ENCODE measurements at places on chromosomes 12 and 14. TPM values are rescaled to one million over a fixed set of nuclear protein-coding genes. Genes with fewer than 3 reads are reported as not detected.

Gene TEDC1
- polyA plus RNA-seq, result 37.5 TPM

Gene RIN3
- polyA plus RNA-seq, result 17.6 TPM

Gene KLHL28
- 3.4 TPM for polyA plus RNA-seq

Gene RAD9B
- polyA plus RNA-seq, result 0.25 TPM

Gene FBLN5
- 1.8 TPM for polyA plus RNA-seq

Gene PTGER2
- polyA plus RNA-seq, result 0.51 TPM

Gene PTPRQ
- polyA plus RNA-seq, result 0.14 TPM

Gene KRT72
- not detected for polyA plus RNA-seq

Gene SPTSSA
- 35.6 TPM for polyA plus RNA-seq

Gene TAS2R8
- not detected for polyA plus RNA-seq

Gene GPRC5D
- not detected for polyA plus RNA-seq

- DNase-seq, result no peak
These were observed 58.9 kb upstream of the SRSF5 start for GRCh38 chr14:69708049-69708448.

- DNase-seq, result no peak
These were observed 5.0 kb upstream of the EPS8 start for GRCh38 chr12:15794196-15794595.

- no peak for DNase-seq
These were observed 45.6 kb downstream of the FLRT2 start for GRCh38 chr14:85575617-85575898.

DNA sequence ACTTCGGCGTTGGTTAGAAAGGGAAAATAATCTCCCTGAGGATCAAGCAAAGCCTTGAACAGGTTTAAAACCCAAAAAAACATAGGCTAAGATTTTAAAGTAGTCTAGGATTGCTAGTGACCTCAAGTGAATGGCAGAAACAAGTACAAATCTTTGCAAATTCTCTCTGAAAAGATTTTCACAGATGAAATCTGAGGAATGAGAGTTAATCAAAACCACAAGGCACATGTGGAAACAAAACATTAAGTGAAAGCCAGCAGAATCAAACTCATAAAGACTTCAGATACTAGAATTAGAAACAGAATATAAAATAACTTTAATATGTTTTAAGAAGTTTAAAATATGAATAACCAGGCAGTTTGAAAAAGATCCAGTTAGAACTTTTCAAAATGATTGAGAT lies 52.2 kb upstream of the CFL2 start:
- DNase-seq, result no peak

GRCh38 chr14:53355581-53356112 lies 202.5 kb upstream of the DDHD1 start:
- peak; percentile 6 for DNase-seq

DNA sequence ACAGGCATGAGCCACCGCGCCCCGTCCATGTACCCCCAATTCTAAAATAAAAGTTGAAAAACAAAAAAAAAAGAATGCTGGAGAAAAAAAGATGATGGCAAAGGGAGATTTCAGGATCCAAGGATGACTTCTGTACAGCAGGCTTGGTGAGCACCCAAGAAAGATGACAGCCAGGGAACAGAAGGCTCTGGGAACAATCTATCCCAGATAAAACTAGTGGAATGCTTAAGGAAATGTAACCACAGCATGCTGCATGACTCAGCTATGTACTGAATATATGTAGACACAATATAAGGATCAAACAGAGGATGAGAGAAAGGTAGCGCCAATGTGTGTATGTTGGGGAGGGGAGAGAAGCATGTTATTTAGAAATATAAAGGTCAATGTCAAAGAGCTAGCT lies 123.7 kb upstream of the TMTC1 start:
- DNase-seq, result no peak

GRCh38 chr12:95978774-95979173 lies 17.4 kb downstream of the HAL start:
- DNase-seq, result no peak

GRCh38 chr12:122687086-122687485 lies 16.1 kb downstream of the HCAR2 start:
- DNase-seq, result no peak

GRCh38 chr12:131468206-131468605 lies 242.7 kb upstream of the SFSWAP start:
- DNase-seq, result no peak

DNA sequence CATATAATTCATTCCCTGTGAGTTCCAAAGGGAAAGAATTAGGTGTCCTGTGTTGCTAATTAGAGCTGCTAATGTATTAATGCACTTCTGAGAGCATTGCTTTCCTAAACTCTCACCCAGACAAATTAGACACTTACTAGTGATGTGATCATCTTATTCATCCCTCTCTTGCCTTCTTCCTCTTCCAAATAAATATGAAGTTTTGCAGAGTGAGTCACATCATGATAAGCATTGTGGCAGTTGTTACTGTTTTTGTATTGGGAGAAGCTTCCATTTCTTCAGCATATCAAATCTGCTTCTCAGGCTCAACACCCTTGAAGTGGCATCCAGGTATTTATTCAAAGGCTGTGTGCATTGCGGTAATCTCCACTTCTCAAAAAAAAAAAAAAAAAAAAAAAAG lies 37.3 kb upstream of the E2F7 start:
- DNase-seq, result no peak

GRCh38 chr12:48780381-48781025 lies 8.4 kb downstream of the ADCY6 start:
- no peak for DNase-seq

GRCh38 chr12:4355156-4356040 lies 24.1 kb downstream of the FGF23 start:
- DNase-seq, result no peak

DNA sequence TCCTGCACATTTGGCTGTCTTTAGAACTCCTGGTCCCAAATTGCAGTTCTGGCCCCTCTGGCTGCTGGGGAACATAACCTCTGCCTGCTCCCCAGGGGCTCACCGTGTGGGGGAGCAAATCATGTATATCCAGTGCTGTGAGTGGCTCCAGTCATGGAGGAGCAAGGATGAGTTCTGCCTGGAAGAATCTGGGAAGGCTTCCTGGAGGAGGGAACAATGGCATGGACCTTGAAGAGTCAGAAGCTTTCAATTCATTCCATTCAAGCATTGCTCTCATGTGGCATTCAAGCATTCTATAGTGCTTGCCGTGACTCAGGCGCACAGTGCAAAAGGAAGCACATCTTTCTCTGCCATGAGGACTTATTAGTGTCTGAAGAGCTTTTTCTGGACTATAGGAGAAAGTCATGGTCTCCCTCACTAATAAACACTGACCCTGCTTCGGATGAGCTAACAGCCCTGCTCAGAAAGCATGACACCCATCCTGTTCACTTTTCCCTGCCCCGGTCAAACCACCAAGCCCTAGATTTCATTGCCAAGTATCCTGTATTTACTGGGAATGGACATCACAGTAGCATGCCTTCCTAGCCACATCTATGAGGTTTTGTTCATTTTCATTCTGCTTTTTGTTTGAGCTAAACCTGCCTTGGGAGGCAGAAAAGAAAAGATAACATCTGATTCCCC lies 3.5 kb downstream of the IFI27 start:
- no peak for DNase-seq

- no peak for DNase-seq
These were observed 11.1 kb downstream of the RASSF3 start for GRCh38 chr12:64621257-64621942.

- no peak for DNase-seq
These were observed 99.9 kb downstream of the PHETA1 start for GRCh38 chr12:111268738-111269572.

DNA sequence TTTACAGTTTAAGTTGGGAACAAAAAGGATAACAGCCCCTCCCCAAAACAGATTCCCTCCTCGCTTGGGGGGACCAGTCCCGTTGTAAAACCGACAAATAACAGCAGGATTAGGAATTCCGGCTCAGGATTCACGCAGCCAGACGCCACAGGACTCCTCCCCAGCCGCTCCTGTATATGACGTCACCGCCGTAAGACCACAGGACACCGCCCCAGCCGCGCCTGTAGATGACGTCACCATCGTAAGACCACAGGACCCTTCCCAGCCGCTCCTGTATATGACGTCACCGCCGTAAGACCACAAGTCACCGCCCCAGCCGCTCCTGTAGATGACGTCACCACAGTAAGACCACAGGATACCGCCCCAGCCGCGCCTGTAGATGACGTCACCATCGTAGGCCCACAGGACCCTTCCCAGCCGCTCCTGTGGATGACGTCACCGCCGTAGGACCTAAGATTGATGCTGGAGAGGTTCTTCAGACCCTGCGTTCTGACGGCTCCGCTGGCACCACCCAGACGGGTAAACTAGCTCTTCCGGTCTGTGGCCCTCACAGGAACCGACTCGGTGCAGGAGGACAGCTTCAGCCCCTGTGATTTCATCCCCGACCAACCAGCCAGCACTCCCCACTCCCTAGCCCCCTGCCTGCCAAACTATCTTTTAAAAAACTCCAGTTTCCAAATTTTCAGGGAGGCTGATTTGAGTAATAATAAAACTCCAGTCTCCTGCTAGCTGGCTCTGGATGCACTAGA lies 43.9 kb upstream of the FBRSL1 start:
- peak; percentile 100 for DNase-seq

GRCh38 chr14:53751650-53752049 lies 205.0 kb downstream of the BMP4 start:
- no peak for DNase-seq

DNA sequence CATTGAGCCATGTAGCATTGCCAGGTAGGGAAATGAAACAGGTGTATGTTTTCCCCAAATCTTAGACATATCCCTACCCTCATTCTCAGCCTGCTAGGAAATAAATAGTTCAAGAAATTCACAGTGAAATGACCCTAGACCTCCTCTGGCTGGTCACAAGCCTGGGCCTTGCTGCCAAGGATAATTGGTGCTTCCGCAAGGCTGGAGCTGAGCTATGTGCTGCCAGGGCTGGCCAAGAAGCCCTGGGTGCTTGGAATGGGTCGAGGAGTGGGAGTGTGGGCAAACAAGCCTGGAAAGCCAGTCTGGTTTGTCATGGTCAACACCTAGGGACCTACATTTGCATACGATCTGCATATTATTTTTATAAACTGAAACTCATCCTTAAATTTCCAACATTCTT lies 31.3 kb upstream of the SLC10A1 start:
- DNase-seq, result no peak

- no peak for DNase-seq
These were observed 774.8 kb downstream of the VRK1 start for GRCh38 chr14:97571866-97572555.

DNA sequence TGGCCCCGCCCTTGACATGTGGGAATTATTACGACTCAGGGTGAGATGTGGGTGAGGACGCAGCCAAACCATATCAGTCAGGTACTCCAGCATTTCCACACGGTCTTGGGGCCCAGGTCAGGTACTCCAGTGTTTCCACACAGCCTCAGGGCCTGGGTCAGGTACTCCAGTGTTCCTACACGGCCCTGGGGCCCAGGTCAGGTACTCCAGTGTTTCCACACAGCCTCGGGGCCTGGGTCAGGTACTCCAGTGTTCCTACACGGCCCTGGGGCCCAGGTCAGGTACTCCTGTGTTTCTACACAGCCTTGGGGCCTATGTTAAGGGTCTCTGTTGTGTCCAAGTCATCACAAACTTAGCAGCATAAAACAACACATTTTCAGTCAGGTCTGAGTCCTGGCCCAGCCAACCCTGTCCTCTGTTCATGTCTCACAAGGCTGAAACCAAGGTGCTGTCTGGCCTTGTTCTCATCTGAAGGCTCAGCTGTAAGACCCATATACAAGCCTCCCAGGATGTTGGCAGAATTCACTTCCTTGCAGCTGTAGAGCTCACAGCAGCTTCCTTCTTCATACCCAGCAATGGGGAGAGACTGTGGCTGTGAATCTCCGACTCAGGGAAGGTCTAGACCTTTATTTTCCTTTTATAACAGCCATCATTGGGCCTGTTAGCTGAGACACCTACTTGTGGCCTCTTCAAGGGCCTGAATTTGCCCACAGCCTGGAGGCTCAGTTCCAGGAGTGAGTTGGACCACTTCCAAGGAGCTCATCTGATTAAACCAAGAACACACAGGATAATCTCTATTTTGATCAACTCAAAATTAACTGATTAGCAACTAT lies 107.6 kb upstream of the SFSWAP start:
- DNase-seq, result no peak

GRCh38 chr14:68260121-68260520 lies 440.5 kb downstream of the RAD51B start:
- DNase-seq, result no peak

DNA sequence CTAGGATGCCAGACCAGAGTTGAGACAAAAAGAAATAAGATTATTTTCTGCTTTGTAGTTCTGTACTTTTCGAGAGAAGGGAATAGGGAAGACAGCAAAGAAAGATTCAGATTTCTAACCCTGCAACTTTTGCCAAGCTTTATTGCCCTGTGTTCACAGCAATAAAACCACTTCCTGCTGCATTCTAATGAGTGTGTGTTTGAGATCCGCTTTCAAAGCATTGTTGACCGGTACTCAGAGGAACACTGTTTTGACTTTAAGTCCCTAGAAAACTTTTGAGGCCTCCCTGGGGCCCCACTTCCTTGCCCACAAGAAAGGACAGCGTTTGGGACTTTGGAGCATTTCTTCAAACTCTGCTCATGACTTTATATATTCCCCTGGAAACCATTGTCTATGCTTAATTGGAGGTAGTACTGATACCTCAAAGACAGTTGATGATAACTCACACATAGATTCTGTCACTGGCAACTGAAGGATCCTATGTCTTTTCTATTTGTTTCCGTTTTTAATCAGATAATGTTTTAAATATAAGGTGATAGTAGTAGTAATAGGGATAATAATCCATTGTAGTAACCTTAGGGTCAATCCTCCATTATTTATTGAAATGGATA lies 1.3 kb downstream of the RNASE6 start:
- no peak for DNase-seq

DNA sequence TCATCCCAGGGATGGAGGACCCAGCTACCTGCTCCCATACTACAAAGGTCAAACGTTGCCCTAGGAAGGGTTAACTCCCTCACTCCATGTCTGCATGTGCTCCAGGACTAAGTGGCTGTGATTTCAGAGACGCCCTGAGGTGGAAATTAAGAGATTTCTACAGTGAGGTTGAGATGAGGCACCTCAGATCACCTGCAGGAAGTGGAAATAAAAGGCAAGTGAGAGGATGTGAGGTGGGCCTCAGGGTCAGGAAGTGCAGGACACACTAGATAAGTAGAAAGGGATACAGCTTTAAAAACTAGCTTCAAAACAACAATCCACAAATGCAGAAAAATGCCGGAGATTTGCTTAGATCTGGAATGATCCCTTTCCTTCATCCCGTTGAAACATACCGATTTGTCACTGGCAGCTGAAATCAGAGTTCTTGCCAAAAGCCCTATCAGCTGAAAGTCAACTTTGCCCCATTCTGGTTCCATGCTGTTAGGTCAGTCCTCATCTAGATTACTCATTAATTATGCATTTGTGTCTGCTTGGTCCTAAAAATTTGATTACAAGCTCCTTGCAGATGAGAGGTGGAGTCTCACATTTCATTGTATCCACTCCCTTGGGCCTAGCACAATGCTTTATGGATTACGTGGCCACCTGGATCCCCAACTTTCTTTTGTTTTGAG lies 6.6 kb downstream of the PLBD1 start:
- no peak for DNase-seq

GRCh38 chr12:30990316-30990715 lies 63.8 kb downstream of the TSPAN11 start:
- no peak for DNase-seq

GRCh38 chr12:82996168-82996812 lies 309.6 kb downstream of the TMTC2 start:
- no peak for DNase-seq
